Right renal pelvis (tissue), 4 donors: ENCODE measurements at places on chromosomes 1 and 21.

- DNase-seq = no peak
These were observed 2.1 kb downstream of the PADI1 start for GRCh38 chr1:17207046-17207445.

GRCh38 chr21:36186506-36187399, 30.1 kb downstream of the DOP1B start:
- DNase-seq = no peak

- DNase-seq = no peak
These were observed 65.1 kb upstream of the DPT start for GRCh38 chr1:168794057-168794456.

DNA sequence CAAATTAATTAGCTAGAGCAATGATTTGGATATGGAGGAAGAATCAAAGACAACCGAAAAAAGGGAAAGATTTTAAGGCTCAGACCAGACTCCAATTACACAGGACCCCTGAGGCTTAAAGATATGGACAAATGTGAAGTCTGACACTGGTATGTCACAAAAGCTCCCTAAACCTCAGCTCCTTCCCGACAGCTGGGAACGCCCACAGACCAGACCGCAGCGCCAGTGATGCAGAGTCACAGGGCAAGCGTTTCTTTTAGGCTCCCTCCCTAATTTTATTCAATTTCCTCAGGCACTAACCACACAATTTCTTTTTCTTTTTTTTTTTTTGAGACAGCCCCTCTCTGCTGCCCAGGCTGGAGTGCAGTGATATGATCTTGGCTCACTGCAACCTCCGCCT, 40.2 kb downstream of the NID1 start:
- DNase-seq = no peak

DNA sequence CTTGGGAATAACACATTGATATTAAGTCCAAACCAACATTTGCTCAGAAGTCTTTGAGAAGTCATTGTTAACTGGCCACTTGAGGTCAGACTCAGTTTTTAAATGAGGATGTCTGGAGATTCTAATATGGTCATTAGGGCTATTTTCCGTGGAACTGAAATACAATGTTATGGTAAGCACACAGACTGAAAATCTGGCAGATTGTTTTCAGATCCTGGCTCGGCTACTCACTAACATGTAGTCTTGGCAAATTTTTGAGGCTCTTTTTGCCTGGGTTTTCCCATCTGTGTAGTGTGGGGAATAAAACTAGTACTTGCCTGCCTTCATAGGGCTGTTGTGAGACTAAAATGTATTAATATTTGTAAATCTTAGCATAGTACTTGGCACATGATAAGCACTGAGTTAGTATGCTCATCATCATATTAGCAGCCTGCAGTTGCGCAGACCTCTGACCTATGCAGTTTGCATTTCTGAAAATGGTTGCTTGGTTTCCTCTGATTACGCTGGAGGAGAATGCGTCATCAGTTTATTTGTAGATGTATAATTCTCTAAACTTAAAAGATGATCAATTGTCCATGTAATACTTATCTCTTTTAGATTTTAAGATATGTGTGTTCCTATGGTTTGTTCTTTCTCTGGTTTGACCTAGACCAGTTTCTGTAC, 100.8 kb downstream of the C1orf21 start:
- DNase-seq = no peak

GRCh38 chr1:234675572-234675971, 65.6 kb upstream of the IRF2BP2 start:
- no peak for DNase-seq

DNA sequence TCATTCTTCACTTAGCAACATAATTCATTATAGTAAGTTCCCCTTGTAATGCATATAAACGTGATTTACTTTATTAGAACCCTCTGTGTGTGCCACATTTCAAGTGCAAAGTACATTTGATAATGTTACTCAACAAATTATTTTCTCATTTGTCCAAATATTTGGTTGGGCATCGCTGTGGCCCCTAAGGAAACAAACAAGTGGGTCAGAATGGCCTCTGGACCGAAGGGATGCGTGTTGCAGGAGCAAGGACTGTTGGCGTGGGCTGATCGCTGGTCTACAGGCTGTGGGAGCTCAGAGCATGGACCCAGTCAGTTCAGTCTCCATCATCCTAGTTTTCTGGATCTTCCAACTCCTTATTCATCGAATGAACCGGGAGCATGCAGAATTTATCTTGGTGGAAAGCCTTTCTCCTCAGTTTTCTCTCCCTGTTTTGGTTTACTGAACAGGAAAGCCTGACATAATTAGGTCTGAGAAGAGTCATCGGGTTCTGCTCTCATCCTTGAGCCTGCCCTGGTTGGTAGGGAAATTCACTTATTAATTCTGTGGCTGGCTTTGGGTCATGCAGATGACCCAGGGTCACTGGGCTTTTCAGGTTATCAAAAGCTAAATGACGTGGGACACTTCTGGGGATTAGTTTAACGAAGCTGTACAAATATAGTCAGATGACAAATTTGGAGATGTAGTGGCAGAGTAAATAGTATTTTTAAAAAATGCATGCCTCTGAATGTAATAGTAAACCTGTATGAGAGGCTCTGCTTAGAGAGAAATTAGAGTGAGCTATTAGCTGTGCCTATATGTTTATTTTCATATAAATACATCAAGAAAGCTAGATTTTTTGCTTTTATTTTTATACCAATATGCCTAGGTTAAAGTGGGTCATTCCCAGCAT, 200.2 kb downstream of the SDCCAG8 start:
- no peak for DNase-seq
